ENCODE measurements at places on chromosomes 6 and 20.

DNA sequence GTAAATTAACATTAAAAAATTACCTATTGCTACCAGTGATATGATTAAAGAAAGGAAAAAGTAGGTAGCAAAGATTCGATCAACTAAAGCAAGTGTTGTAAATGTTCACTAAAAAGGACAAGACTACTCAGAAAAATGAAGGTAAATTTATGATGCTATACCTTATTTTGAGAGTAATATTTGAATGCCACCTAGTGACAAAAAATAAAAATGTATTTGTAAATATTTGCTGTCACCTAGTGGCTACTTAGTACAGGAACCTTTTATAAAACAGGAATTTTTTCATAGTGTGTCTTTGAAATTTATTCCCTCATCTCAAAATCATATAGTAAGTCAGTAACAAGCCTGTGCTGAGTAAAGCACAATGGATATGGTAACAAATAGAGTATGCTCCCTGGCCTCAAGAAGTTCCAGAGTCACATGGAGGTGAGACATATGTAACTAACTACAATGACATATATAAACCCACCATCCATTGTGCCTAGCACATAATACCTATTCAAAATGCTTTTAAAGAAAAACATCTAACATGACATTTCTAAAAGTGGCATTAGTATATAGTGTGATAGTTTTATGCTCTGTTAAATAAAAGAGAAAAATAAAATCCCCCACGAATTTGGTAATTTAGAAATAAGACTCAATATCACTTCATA lies 193.1 kb upstream of the SIM1 start:
- DNase-seq: peak; percentile 32

DNA sequence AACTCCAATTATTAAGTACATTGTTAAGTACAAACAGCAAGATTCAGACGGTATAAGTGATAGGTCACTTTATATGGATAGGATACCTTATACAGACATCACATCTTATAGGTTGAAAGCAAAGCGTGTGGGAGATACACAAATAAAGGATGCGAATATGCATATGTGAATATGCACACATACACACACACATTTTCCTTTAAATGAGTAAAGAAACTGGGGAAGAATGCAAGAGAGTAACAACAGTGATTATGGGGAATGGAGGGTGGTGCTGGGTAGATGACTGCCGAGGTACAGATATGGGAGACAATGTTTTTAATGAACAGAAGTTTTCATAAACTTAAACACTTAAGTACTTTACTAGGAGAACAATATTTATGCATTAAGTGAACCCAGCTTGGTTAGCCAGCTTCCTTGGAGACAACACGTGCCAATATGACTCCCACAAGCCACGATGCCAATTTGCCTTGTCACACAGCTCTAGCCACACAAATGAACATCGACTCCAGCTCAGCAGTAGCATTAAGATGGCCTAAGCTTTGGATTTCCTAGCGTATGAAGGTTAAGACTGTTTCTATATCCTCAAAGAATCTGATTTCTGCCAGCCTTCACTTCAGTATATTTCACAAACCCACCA lies 96.6 kb downstream of the EPB41L2 start:
- DNase-seq: no peak

GRCh38 chr6:104729433-104729832 lies 130.3 kb downstream of the HACE1 start:
- DNase-seq: no peak

- no peak for DNase-seq
Observed at GRCh38 chr6:150159757-150160156, 16.9 kb downstream of the PPP1R14C start.

DNA sequence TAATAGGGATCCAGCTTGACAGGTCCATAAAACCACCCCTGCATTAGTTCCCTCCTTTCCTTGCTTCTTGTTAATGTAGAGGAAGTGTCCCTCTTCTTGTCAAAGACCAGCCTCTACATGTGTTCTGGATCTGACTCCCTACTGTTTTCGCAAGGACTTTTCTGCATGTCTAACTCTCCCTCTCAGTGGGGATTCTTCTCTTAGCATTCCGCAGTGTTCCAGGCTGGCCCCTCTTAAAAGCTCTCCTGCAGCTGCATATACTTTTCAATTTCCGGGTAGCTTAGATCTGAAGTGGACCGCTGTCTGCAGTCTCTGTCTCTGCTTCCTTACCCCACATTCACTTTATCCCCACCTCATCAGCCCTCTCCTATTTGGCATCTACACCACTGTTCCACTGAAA lies 96.1 kb upstream of the MAN1A1 start:
- no peak for DNase-seq

- no peak for DNase-seq
Observed at GRCh38 chr6:28139860-28140543, 1.7 kb upstream of the ZKSCAN8 start.

- DNase-seq: no peak
Observed at GRCh38 chr6:82955841-82956240, 109.8 kb downstream of the UBE3D start.

GRCh38 chr20:38076548-38076947 lies 43.0 kb downstream of the RPRD1B start:
- DNase-seq: no peak

- DNase-seq: no peak
Observed at GRCh38 chr6:92023410-92023966, 1395.9 kb downstream of the EPHA7 start.

- DNase-seq: no peak
Observed at GRCh38 chr6:158414851-158415262, 102.6 kb downstream of the TULP4 start.

DNA sequence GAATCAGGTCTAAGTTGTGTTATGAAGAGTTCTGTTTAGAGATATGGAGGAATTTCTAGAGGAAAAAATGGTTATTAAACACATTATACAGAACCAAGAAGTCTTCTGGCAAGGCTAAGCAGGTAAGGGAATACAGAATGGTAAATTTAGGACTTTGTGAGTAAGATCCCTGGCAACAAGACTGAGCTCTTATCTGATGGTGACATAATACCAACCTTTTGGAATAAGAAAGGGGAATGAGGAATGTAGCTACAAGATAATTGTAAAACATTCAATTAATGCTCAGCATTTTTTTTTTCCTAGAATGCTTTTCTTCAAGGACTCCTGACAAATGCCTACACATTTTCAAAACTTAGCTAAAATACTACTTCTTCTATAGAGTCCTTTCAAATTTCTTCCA lies 51.8 kb downstream of the CYB5R4 start:
- no peak for DNase-seq

GRCh38 chr6:119207971-119208725 lies 129.7 kb upstream of the FAM184A start:
- DNase-seq: no peak

DNA sequence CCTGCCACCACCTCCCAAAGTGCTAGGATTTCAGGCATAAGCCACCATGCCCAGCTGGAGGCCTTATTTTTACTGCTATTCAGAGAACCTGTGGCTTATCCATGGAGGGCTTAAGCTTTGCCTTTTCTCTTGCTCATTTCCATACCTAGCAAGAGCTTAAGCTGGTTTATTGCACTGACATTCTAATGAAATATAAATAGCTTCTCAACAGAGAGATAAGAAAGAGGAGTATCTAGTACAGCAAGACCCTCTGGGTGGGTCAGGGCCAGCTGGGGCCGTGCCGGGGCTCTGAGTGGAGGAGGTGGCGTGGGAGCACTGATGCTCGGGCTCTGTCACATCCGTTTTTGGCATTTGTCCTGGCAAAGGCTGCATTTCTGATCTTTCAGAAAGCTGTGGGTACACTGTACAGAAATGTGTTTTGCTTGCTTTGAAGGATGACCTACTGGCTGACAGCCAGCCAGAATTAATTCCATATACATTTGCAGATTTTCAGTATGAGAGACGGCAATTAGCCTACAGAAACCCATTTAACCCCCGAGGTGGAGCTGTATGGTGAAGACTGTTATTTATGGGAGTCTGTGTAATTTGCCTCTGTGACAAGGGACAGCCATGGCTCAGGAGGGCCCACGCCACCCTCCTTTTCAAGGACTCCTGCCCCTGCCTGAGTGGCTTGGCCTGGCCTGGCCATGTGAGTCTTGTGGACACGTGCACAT lies 181.6 kb upstream of the AKAP12 start:
- no peak for DNase-seq

- DNase-seq: no peak
Observed at GRCh38 chr6:45718871-45719270, 296.8 kb downstream of the CLIC5 start.

GRCh38 chr6:163455552-163455951 lies 41.0 kb downstream of the QKI start:
- DNase-seq: no peak

GRCh38 chr20:50267041-50267865 lies 76.6 kb downstream of the CEBPB start:
- no peak for DNase-seq

GRCh38 chr6:156182356-156182755 lies 594.8 kb upstream of the ARID1B start:
- DNase-seq: no peak

- DNase-seq: no peak
Observed at GRCh38 chr20:53346335-53346648, 247.3 kb downstream of the ZNF217 start.

GRCh38 chr6:112691289-112691688 lies 344.2 kb downstream of the RFPL4B start:
- no peak for DNase-seq

DNA sequence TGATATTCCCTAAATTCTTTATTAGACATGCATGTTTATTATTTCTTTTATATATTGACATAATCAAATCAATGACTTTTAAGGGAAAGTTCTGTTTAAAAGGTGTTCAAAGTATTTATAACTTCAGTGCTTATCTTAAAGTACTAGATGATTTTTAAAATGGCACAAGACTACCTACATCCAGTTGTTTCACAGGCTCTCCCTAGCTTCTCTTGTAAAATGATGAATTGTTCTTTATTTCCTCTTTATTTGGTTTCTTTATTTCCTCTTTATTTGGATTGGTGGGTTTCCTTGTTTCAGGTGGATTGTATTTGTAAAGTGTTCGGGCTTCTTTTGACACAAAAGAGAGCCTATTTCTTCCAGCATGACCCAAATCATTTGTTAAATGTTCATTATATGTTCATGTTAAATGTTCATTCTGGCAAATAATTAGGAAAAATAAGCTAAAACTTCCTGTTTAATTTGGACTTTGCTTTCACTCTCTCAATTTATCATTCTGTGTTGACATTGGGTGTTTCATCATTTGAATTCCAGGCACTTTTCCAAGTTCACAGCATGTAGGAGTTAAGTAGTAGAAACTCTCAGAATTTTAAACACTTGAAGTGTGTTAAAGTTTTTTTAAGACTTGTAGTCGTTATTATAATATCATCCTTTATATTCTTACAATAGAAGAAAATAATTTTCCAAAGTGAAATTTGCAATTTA lies 24.6 kb downstream of the MLIP start:
- no peak for DNase-seq

GRCh38 chr20:35174458-35175216 lies 2.8 kb downstream of the PROCR start:
- peak; percentile 12 for DNase-seq

DNA sequence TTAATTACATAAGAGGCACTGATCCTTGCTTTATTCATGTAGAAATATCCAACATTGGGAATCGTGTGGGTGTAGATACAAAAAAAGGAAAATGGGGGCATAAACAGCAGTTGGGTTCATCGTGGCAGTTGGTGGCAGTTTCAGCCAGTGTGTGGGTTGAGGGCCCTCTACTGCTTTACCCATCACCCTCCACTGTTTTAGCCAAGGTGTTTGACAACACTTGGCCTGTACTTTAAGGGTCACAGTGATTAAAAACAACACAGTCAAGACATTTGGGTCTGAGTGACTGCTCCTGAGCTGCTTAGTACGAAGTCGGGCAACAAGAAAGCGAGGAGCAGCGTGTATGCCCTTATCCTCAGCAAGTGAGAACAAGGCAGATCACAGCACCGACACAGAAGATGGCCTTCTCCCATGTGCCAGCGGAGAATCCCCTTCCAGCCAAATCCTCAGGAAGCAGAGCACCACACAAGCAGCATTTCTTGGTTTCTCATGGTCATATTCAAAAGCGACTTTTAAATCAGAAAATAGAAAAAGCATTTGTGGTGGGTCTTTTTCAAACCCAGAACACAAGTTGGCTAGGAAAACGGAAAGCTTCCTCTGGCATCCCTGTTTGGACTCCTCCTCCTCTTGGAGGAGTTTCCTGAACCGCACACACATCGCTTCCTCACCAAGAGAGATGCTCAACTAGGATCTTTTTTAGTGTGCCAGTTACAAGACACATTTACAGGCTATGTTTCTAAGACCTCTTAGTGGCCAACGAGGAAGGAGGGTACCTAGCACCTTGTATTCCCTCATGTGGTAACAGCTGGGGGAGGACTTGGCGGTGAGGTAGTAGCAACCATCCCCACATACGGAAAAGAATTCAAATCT lies 23.5 kb downstream of the EIF2S2 start:
- DNase-seq: no peak

DNA sequence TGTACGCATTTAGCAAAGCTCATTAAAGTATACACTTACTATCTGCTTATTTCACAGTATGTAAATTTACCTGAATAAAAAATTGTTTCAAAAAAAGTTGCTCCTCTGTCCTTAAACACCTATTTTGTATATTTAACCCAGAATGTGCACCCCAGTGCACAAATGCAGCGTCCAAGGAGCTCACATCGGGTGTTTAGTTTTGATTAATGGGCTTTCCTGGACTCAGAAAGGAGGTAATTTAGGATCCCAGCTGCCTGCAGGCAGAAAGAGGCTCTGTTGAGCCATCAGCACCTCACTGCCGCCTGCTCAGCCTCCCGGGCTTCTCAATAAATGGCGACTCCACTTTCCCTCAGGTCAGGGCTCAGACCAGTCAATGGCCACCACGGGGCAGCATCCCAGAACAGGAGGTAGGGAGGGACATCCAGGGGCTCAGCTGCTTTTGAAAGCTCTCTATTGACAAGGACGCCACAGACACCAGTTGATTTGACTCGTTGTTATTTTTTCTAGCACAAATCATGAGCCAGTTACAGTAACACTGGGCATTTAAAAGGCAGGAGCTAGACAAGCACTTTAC lies 70.2 kb upstream of the TBC1D7 start:
- DNase-seq: no peak

DNA sequence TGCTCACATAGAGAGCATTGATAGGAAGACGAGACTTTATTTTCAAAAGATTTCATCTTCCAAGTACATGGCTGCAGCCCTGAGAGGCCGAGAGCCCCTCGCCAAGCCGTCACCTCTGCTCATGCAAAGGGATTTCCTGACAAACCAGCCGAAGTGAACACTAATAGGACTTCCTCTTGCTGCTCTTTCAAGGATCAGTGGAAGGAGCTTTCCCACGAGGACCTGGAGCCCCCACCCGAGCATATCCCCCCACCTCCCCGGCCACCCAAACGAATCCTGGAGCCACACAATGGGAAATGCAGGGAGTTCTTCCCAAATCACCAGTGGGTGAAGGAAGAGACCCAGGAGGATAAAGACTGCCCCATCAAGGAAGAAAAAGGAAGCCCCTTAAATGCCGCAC lies 69.3 kb downstream of the PTPN1 start:
- DNase-seq: no peak

DNA sequence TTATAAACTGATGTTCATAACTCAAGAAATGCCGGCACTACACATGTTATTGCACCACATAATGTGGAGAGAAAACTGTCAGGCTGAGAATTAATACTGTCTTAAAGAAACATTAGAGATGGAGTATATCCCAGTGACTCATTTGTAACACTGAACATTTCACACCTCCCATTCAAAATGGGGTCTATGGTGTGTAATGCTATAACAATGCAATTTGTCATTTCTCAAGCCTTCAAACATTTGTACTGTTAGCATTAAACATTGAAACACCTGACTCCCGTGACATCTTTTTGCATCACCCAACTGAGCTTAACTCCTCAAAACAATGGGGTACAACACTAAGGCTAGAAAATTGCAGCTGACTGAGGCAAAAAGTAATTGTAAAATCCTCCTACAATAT lies 151.7 kb downstream of the DST start:
- no peak for DNase-seq

Data from erythroblast (primary cell).